ENCODE measurements at places on chromosomes 3 and 15.

GRCh38 chr3:157319672-157320071 lies 117.0 kb upstream of the PTX3 start:
- no peak for DNase-seq

DNA sequence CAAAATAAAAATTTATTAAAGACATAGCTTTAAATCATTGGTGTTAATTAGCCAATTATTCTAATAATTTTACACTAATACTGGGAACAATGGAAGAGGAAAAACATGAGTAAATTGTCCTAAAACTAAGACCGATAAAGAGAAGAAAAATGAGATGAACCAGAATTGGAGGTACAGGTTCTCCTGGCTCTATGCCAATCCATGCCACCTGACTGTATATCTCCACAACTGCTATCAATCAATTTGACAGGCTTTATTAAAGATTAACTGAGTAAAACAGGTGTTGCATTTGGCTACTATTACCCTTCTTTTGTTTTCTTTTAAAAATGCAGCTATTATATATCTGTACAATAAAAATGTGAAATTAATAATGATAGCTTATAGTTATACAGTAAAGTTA lies 850.0 kb downstream of the CADM2 start:
- DNase-seq, result no peak

DNA sequence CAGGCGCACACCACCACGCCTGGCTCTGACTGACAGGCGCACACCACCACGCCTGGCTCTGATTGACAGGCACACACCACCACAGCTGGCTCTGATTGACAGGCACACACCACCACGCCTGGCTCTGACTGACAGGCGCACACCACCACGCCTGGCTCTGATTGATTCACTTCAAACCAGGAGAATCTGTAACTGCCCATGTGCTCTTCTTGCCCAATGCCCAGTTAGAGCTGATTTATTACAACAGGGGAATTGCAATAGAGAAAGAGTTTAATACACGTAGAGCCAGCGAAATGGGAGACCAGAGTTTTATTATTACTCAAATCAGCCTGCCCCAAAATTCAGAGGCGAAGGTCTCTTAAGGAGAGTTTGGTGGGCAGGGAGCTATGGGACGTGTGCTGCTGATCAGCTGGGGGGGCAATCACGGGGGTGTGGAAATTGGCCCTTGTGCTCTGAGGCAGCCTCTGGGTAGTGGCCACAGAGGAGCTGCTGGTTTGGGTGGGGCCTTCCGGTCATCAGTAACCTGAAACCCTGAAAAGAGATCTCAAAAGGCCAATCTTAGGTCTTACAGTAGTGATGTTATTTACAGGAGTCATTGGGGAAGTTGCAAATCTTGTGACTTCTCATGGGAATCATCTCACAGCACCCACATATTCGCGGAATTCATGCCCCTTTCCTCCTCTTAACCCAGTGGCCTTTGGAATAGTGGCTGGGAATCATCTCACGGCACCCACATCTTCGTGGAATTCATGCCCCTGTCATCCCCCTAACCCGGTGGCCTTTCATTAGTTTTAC lies 63.8 kb upstream of the TFRC start:
- no peak for DNase-seq

DNA sequence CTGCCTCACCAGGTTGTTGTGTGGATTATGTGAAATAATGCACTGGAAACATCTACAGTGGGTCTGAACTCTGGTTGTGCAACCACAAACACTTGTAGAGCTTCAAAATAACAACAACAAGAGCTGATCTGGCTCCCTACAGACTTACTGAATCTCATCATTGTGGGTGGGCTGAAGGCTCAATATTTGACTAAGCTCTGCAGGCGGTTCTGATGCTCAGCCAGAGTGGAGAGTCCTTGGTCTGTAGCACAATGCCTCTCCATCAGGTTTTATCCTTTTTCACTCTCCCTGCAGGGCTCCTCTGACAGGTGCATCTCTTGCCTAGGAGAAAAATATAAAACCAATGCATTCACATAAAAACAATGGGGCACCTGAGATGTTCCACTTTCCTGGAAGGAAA lies 456.3 kb upstream of the ONECUT1 start:
- no peak for DNase-seq

GRCh38 chr3:46299608-46300460 lies 54.1 kb upstream of the CCR2 start:
- DNase-seq, result peak; percentile 85

DNA sequence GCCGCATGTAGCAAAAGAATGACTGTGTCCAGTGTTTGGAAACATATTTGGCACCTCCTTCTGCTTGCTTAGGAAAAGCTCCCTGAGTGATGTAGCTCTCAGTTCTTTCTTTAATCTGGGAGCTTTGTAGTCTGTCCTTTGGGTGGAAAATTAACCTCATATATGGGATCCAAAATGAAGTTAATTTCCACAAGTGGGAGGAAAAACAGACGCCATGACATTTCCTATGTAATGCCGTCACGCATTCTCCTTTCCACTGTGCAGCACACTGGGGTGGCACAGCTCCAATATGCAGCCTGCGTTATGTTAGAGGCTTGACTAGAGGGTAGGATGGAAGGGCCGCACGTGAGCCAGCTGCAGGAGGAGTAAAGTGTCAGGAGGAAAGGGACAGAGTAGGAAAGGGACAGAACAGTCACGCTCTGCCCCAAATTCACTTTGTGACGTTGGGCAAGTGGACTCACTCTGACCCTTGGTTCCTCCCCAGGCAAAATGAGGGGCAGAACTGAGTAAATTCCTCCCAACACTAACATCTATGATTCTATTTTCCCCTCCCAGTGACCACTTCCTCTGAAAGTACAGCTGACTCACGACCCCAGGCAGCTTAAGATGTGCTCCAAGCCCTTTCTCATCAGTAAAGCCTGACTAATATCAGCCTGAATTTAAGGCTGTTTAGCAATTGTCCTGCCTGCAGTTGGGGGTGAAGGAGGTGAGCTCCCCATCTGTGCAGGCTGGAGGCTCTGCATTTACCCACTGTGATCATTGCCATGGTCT lies 176.5 kb upstream of the PFN2 start:
- peak; percentile 40 for DNase-seq
